ENCODE measurements at places on chromosomes 7 and 10.

DNA sequence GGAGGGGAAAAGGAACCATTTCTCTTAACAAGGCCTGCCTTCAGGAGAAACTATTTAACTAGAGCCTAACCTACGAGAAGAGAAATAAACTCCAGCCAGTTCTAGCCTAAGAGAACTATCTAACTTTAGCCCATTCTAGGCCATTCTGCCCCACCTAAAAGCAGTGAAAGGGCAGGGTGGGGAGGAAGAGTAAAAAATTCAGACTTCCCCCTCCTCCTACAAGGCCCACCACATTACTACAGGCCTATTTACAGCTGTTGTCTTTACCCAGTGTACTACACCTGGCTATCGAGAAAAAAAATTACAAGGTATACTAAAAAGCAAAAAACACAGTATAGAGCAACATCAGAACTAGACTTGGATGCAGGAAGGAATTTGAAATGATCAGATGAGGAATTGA is 93.0 kb downstream of the KMT2C start:
- DNase-seq: no peak

DNA sequence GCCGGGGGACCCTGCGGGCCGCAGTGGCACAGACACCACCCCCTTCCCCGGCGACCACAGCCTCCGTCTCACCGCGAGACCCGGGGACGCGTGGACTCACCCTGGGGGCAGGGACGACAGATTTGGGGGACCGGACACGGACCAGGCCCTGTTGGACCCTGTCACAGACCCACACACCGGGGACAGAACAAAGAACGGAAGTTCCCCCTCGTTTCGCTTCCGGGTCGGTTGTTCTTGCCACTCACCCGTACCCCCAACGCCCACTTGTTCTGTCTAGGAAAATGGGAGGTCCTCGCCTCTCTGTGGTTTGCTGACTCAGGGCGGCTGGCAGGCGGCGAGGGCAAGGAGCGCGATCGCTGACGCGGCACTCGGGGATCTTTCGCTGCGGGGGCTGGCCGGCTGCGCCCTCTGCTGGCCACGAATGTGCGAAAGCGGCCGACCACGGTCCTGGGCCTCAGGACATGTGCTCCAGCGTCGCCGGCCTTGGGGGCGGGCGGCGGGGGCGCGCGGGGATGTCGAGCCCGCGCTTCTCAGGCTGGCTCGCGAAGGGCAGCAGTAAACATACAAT is at the start of gene ZNF3:
Gene ZNF3 (minus strand): TSS at position 189 of the 568 bp plus-strand sequence. CDS start 4,366 bp downstream, outside the sequence.
- peak; percentile 94 for DNase-seq

GRCh38 chr7:20407585-20408466 is 77.1 kb downstream of the ITGB8 start:
- no peak for DNase-seq

DNA sequence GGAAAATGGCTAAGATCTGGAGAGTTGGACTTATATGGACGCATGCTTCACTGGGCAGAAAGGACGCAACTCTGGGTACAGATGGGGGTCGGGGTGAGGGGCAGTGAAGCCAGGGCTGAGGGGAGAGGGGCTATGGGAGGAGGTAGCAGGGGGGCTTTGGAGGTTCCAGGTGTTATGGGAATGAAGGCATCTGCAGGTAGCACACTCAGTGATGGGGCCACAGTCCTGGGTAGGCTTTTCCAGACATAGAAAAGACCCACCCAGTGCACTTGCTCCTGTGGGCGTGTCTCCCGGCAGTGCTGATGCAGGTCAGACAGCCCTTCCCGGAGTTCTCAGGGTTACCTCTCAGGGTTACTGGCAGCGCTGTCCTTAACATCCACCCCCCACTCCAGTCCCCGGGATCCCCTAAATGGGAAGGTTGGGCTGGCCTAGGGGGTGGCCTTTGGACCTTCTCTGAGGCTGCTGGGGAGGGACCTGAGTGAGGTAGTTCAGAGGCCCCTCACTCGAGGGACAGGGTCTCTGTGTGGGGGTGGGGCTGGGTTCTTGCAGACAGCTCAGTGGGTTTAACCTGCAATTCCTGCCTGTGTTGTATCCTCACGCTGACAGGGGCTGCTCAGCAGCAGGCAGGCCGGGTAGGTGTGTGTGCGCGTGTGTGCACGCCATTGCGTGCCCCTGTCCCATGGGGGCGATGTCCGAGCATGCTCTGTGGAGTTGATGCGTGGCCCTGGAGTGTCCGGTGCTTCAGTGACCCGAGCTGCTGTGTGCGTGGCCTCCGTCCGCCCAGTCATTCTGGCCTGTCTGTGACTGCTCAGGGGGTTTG is 6.2 kb downstream of the ZYX start:
- no peak for DNase-seq

DNA sequence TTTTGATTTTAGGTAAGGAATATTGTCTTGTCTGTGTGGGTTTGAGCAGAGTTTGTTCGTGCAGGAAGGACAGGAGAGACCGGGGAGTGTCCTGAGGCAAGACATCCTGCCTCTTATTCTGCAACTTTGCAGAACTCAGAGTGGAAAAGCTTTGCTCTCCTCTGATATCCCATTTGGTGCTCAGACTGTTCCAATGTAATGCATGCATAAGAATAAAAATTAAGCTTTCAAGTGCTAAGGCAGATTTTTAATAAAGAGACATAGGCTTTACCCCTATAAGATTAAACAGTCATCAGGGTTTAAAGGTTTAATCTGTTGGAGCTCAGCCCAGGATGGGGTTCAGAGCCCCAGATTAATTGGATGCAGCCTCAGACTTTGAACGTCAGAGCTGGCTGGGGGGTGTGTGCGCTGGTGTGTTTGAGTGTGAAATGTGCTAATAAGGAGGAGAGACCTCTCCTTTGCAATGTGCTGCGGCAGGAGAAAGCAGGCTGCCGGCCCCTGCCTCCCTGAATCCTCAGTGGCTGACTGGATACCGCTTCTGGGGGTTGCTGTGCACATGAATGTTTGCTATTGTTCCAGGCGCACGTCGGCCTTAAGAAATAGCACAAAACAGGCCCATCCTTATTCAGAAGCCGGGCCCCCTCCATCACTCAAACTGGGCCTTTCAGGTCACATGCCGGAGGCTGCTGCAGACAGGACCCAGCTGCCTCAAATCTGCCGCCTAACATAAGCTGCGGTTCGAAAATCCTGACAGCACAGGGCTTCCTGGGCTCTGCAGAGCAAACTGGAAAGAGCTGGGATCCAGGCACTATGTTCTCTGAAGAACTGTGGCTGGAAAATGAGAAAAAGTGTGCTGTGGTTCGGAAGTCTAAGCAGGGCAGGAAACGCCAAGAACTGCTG is 84.1 kb upstream of the PRR15 start:
- DNase-seq: no peak

DNA sequence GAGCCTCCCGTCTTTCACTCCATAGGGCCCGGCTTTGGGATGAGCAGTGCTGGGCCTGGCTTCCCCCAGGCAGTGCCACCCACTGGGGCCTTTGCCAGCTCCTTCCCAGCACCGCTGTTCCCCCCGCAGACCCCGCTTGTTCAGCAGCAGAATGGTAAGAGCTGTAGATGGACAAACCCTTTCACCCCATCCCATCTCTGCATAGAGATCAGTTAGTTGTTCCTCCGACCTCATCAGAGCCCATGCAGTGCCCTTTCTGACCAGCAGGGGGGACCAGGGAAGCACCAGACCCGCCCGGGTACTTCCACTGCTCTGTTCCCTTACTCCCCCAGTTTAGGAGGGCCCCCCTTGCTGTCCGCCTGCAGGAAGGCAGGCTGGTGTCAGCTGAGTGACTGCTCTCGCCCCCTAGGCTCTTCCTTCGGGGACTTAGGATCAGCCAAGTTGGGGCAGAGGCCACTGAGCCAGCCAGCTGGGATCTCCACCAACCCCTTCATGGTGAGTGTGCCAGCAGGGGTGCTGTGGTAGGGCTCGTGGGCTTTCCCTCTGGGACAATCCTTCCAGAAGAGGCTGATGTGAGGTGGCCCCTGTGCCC is 9.8 kb downstream of the SAP25 start:
- DNase-seq: peak; percentile 15

- DNase-seq: no peak
Measured at GRCh38 chr7:149722356-149722957, 50.9 kb downstream of the ZNF467 start.
